ENCODE measurements at places on chromosomes 12 and 14. TPM values are rescaled to one million over a fixed set of nuclear protein-coding genes. Genes with fewer than 3 reads are reported as not detected.

Gene NCKAP5L
- 21.3 TPM for total RNA-seq

Gene CCDC196
- total RNA-seq = not detected

Gene APOLD1
- total RNA-seq = 17.5 TPM

Gene SERPINA4
- not detected for total RNA-seq

Gene KLRC4
- not detected for total RNA-seq

Gene KRT71
- not detected for total RNA-seq

Gene TAS2R7
- not detected for total RNA-seq

DNA sequence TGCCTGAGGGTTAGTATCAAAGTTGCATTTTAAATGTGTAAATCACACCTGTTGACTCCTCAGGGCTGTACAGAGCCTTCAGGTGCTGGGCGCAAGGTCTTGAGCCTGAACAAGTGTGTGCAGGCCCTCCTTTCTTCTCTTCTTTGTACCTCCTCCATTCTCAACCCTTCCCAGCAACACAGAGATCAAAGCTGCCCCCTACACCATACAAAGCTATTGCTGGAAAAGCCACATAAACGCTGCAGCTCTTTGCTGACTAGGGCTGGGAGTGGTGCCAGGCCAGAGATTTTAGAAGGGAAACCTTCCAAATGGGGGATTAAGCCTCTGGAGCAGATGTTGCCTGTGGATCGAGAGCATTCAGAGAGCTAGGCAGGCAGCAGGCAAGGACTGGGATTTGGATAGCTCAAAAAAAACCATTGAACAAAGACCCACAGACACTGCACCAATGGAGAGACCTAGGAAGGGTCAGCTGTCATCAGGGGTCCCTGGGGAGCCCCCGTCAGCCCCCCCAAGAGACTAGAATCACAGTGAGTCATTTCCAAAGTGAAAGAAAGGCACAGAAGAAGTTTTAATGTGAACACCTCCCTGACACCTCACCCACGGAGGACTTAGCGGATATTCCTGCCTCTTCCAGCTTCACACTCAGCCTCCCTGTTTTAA, 18.2 kb upstream of the SUSD6 start:
- DNase-seq = peak; percentile 79

- no peak for DNase-seq
Measured at GRCh38 chr14:54823757-54824549, 78.7 kb downstream of the GCH1 start.

GRCh38 chr14:87840906-87841305, 152.1 kb downstream of the GALC start:
- no peak for DNase-seq

GRCh38 chr14:55589171-55589570, 9.2 kb downstream of the KTN1 start:
- no peak for DNase-seq

DNA sequence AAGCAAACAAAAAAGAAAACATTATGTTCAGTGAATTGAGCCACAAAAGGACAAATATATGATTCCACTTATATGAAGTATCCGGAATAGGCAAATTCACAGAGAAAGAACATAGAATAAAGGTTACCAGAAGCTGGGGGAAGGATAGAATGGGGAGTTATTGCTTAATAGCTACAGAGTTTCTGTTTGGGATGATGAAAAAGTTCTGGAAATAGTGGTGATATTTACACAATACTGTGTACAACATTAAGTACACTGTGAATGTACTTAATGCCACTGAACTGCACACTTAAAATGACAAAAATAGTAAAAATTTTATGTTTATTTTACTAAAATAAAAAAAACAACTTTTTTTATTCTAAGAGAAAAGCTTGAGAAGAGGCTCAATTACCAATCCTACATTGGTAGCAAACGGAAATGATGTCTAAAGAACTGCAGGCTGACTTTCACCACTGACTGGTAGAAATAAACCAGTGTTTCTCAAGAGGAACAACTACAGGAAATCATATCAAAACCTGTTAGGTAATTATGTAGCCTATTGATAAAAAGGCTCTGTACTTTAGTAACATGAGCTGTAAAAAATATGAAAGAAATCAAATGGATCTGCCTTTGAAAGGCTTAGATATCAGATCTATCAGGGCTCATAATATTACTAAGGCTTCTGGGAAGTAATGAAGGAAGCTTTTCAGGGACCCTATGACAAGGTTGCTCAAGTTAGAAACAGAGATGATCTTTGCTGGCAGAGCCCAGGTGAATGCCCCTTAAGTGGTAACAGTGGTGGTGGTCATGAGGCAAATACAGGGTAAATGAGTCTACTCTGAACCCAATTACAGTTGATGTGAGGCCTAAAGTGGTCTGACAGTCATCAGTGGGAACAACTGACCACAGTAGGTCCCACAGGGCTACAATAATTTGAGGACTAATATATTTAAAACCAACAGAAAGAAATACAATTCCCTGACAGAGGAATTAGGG, 41.3 kb downstream of the BAZ1A start:
- no peak for DNase-seq

- no peak for DNase-seq
Measured at GRCh38 chr14:41597647-41598046, 9.0 kb upstream of the LRFN5 start.

GRCh38 chr12:31965090-31965489, 5.9 kb downstream of the RESF1 start:
- no peak for DNase-seq

DNA sequence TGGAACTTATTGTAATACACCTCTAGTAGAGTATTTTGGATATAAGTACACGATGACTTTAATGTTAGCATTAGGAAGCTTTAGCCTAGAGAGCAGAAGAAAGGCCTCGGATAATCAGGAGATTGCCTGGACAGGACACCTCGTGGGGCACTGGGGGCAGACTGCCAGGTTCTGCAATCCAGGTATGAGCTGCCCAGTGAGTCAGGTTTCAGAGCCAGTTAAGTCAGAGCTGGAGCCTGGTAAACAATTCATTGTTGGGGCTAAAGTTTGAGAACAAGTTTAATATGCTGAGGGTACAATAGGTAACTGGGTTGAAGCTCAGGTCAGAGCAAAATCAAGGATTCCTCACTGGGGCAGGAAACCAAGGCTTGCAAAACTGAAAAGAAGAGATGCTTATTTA, 107.4 kb downstream of the RERGL start:
- DNase-seq = no peak

GRCh38 chr14:98957211-98958047, 314.6 kb downstream of the BCL11B start:
- DNase-seq = peak; percentile 69

GRCh38 chr14:85535321-85535720, 5.4 kb downstream of the FLRT2 start:
- no peak for DNase-seq
